Activated CD4-positive, alpha-beta T cell treated with anti-CD3 and anti-CD28 coated beads, Interleukin-2, amount 10 ng/mL, durations not matched to agents 7 days and 5 days (primary cell): ENCODE measurements at places on chromosomes 5 and 9.
A peak's percentile ranks its signal among the peaks of the same experiment; 100 is the strongest.

DNA sequence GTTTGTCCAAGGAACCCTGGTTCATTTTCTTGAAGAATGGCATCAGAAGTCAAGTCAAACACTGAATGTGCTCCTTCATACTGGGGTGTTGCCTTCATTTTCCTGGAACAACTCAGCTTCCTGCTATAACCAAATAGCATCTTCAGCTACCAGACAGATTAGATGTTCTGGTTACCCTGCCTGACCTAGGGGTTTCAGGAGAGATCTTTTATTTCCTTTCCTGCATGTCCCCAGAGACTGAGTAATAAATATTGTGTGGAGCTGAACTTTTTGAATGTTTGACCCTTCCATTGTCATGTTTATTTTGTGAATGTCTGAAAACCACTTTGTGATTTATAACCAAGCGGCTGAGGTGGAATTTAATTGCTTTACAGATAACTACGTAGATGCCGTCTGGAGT is 147.1 kb downstream of the IRX1 start:
- H3K27me3 ChIP-seq = no peaks in the 10 kb centered on the region
- no peak for DNase-seq
- H3K27ac ChIP-seq = no peak overlapping the region
- H3K4me3 ChIP-seq = no peak overlapping the region
- no peaks in the 10 kb centered on the region for H3K36me3 ChIP-seq

DNA sequence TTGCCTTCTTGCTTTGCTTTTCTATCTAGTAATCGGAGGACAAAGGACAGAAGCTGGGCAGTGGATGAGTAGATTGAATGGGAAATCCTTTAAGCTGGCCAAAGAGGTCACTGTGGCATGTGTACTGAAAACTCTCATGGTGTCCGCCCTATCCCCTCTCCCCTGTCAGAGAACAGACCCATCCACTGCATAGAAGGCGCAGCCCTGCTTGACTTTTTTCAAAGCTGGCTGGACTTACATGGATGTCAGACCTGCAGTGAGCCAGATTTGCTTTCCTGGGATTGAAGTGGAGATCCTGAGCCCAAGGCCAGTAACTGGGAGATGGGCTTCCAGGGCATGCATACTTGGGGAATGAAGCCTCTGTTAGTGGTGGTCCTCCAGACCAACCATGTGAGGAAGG is 329.5 kb downstream of the TRPM3 start:
- H3K36me3 ChIP-seq = no peaks in the 10 kb centered on the region
- H3K27me3 ChIP-seq = no peaks in the 10 kb centered on the region
- no peak overlapping the region for H3K27ac ChIP-seq
- DNase-seq = no peak
- no peak overlapping the region for H3K4me3 ChIP-seq

- peak overlapping the region; percentile 95 for H3K27ac ChIP-seq
- peaks cover 54% of the 10 kb centered on the region for H3K36me3 ChIP-seq
- H3K27me3 ChIP-seq = no peaks in the 10 kb centered on the region
- peak overlapping the region; percentile 98 for H3K4me3 ChIP-seq
- DNase-seq = peak; percentile 85
These were observed 684 bp downstream of the DNAJA1 start for GRCh38 chr9:33025572-33026342.

DNA sequence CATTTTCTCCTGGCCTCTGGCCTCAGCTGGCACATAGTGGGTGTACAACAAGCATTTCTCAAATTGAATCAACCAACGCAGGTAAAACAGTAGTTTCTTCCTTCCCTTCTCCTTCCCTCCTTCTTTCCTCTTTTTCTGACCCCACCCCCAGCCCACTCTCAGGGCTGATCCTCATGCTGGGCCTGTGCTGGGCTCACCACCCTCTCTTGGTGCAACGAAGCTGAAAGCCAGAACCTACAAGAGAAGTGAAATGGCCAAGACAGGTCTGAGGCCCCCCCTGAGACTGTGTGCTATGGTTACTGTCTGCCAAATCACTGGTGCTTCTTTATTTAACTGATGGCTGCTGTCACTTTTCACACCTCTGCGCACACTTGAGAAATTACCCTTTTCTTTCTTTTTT is 53.0 kb upstream of the BOD1 start:
- H3K4me3 ChIP-seq = no peak overlapping the region
- no peaks in the 10 kb centered on the region for H3K4me1 ChIP-seq
- no peaks in the 10 kb centered on the region for H3K27me3 ChIP-seq
- H3K27ac ChIP-seq = no peak overlapping the region
- no peaks in the 10 kb centered on the region for H3K36me3 ChIP-seq
- no peak for DNase-seq

GRCh38 chr9:134165357-134166315 is 1.3 kb upstream of the RNU6ATAC start:
- DNase-seq = peak; percentile 45
- H3K4me3 ChIP-seq = no peak overlapping the region
- H3K4me1 ChIP-seq = peaks cover 24% of the 10 kb centered on the region

DNA sequence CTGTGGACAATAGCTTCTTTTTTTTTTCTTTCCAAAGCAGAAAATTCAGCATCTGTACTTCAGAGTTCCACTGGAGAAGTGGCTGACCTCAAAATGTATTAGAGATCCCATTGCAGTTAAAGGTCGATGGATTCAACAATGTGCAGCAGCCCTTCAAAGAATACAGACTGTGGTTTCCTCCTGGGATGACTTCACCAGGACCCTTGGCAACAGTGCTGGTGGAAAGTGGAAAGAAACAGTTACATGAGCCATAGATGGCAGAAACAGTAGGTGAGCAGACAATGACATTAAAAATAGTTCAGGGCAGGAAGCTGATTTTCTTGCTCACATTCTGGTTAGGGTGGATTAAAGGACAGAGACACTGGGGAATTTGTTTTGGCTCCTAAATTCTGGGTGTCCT is 62.4 kb downstream of the SLC28A3 start:
- H3K27me3 ChIP-seq = peaks cover 7% of the 10 kb centered on the region
- no peak for DNase-seq
- H3K4me3 ChIP-seq = no peak overlapping the region

DNA sequence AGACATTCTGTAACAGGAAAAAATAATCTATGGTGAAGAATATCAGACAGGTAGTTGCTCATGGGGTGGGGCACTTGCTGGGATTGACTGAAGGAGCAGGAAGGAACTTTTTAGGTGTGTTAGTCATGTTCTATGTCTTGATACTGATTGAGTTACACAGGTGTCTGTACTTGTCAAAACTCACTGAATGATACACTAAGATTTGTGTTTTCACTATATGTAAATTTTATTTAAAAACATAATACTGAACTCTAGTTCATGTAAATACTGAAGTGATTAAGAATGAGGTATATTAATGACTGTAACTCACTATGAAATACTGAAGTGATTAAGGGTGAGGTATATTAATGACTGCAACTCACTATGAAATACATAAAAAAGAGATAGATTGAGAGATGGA is 28.5 kb downstream of the IL6ST start:
- DNase-seq = no peak
- peak overlapping the region; percentile 64 for H3K27ac ChIP-seq
- H3K36me3 ChIP-seq = peaks cover 51% of the 10 kb centered on the region

- H3K4me1 ChIP-seq = peaks cover 13% of the 10 kb centered on the region
- H3K27me3 ChIP-seq = no peaks in the 10 kb centered on the region
- H3K27ac ChIP-seq = no peak overlapping the region
- DNase-seq = no peak
- peaks cover 5% of the 10 kb centered on the region for H3K36me3 ChIP-seq
These were observed 63.6 kb downstream of the NIPBL start for GRCh38 chr5:36939969-36940858.

GRCh38 chr5:33241802-33242201 is 199.0 kb upstream of the TARS1 start:
- H3K27me3 ChIP-seq = peaks cover 6% of the 10 kb centered on the region
- no peak for DNase-seq
- peaks cover 25% of the 10 kb centered on the region for H3K4me1 ChIP-seq
- no peaks in the 10 kb centered on the region for H3K36me3 ChIP-seq
- peak overlapping the region; percentile 79 for H3K27ac ChIP-seq
- H3K4me3 ChIP-seq = no peak overlapping the region

- peaks cover 4% of the 10 kb centered on the region for H3K36me3 ChIP-seq
- peaks cover 46% of the 10 kb centered on the region for H3K4me1 ChIP-seq
- no peak for DNase-seq
- H3K27me3 ChIP-seq = no peaks in the 10 kb centered on the region
These were observed 16.9 kb downstream of the CAMSAP1 start for GRCh38 chr9:135890190-135891026.

- no peaks in the 10 kb centered on the region for H3K27me3 ChIP-seq
- no peak overlapping the region for H3K4me3 ChIP-seq
- no peak overlapping the region for H3K27ac ChIP-seq
- H3K4me1 ChIP-seq = peaks cover 4% of the 10 kb centered on the region
- DNase-seq = no peak
These were observed 104.4 kb upstream of the SREK1 start for GRCh38 chr5:66039701-66040100.

DNA sequence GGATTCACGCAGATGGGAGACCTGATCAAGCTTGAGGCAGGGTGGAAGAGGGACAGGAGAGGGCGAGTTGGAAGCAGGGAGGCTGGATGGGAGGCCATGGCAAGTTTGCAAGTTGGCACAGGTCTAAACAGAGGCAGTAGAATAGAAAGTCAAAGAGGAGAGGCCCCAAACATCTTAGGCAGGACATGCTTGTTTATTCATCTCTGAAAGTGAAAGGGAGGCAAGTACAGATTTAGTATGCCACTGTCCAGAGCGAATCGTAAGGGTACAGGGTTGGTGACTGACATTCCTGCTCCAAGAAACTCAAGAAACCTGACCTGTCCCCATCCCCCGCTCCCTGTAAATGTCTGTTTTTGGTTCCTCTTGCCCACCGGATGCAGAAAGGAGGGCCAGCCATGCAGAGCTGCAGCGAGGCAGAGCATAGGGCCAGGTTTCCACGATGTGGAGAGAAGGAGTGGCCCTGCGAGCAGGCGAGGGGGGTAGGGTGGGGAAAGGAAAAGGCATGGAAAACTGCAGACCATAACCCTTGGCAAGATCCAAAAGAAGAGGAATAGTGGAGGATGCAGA is 96.2 kb upstream of the BOD1 start:
- H3K4me1 ChIP-seq = no peaks in the 10 kb centered on the region
- H3K27ac ChIP-seq = no peak overlapping the region
- no peak for DNase-seq
- no peaks in the 10 kb centered on the region for H3K36me3 ChIP-seq

DNA sequence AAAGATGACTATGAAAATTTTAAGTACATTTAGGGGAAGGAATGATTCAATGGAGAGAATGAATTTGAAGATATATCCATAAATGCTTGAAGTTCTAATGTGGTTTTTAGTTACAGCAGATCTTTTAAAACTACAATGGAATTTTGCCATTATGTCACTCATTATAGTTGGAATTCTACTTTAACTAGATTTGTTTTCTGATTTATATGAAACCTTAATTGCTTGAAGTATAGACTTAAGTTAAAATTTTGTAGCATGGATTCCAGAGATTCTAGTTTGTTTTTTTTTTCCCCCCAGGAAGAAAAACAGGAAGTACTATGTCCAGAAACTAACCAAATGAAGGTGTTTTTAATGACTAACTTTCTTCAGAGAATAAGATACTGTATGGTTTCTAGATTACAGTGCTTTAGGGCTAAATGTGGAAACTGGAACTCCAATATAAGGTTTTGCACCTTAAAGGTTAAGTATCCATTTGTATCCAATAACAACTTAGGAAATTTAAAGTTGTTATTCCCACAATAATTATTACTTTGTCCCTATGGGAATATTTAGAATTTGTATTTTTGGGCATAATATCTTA is 70.3 kb downstream of the ZSWIM6 start:
- no peak for DNase-seq
- H3K4me1 ChIP-seq = peaks cover 4% of the 10 kb centered on the region
- H3K27ac ChIP-seq = no peak overlapping the region
- H3K27me3 ChIP-seq = no peaks in the 10 kb centered on the region
- no peak overlapping the region for H3K4me3 ChIP-seq

DNA sequence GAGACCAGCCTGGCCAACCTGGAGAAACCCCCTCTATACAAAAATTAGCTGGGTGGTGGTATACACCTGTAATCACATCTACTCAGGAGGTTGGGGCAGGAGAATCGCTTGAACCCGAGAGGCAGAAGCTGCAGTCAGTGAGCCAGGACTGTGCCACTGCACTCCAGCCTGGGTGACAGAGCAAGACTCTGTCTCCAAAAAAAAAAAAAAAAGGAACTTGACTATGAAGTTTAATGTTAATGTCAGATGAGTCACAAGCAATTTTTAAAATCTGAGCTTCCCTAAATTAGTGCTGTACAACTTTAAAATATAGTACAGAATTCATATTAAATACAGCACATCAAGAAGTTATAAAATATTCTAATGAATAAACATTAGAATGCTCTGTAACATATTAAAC is 1.5 kb downstream of the MEIKIN start:
- no peak overlapping the region for H3K4me3 ChIP-seq
- no peaks in the 10 kb centered on the region for H3K36me3 ChIP-seq
- H3K27me3 ChIP-seq = peaks cover 5% of the 10 kb centered on the region
- no peak for DNase-seq

DNA sequence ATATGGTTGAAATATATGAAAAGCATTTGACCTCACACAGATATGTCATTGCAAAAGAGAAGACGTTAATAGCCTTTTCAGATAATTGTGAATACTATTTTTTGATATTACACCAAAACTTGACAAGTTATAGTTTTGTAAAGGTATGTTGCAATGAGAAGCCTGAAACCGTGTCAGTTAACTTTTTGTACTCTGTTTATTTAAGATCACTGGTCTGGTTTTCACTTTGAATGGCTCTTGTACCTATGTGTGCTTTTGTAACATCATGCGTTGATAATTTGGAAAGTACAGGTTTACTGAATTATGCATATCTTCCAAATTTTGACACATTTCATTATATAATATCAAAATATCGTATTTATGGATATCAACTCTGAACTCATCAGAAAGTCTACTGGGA is 177.2 kb downstream of the PBX3 start:
- no peak for DNase-seq
- H3K27me3 ChIP-seq = no peaks in the 10 kb centered on the region
- no peak overlapping the region for H3K27ac ChIP-seq
- H3K4me1 ChIP-seq = no peaks in the 10 kb centered on the region

DNA sequence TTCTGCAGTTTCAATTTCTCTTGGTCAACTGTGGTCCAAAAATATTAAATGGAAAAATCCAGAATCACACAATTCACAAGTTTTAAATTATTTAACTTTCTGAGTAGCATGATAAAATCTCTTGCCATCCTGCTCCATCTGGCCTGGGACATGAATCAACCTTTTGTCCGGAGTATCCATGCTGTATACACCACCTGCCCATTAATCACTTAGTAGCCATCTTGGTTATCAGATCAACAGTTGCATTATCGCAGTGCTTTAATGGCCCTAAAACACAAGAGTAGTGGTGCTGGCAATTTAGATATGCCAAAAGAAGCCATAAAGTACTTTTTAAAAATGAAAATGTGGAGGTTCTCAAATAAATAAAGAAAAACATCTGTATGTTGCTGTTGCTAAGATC is 25.3 kb downstream of the EFCAB9 start:
- H3K36me3 ChIP-seq = peaks cover 62% of the 10 kb centered on the region
- no peak overlapping the region for H3K4me3 ChIP-seq
- H3K4me1 ChIP-seq = peaks cover 22% of the 10 kb centered on the region
- DNase-seq = no peak

GRCh38 chr5:151270599-151270998 is 17.6 kb downstream of the GM2A start:
- no peak for DNase-seq
- H3K4me1 ChIP-seq = no peaks in the 10 kb centered on the region
- H3K27ac ChIP-seq = no peak overlapping the region
- no peak overlapping the region for H3K4me3 ChIP-seq
- H3K27me3 ChIP-seq = no peaks in the 10 kb centered on the region
- H3K36me3 ChIP-seq = peaks cover 22% of the 10 kb centered on the region
